ENCODE measurements at places on chromosomes 3 and 15.

GRCh38 chr3:117995842-117996437, 1038.7 kb downstream of the IGSF11 start:
- no peak for DNase-seq

DNA sequence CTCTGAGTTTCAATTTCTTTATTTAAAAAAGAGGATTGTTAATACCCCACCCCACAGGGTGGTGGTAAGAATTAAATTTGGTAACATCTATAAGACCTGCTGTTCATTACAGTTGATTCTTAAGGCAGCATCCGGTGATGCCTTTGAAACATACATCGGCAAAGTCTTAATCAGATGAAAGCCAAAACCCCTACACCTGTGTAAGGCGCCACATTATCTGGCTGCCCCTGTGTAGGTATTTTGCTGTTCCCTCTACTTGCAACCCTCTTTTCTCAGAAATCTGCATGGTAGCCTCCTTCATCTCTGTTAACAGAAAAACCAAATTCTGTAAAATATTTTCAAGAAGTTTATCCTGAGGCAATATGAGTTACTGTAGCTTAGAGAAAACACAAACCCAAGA, 90.0 kb downstream of the ST6GAL1 start:
- DNase-seq, result no peak

DNA sequence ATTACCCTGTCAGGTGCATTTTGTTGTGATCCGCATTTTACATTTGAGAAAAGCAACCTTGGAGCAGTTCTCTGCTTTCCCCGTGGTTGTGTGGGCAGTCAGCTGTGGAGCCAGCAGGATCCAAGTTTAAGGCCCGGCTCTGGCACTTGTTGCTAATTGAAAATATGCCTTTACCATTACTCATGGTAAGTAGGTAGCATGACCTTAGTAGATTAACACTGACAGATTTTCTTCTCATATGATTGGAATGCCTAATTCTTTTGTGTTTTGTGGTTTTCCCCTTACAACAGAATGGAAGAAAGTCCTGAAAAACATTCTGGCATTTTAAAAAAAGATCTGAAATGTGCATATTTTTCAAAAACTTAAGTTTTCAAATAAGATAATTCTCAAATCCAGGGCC, 246.5 kb upstream of the LRRN1 start:
- no peak for DNase-seq

GRCh38 chr15:61500951-61501620, 272.0 kb upstream of the RORA start:
- no peak for DNase-seq

DNA sequence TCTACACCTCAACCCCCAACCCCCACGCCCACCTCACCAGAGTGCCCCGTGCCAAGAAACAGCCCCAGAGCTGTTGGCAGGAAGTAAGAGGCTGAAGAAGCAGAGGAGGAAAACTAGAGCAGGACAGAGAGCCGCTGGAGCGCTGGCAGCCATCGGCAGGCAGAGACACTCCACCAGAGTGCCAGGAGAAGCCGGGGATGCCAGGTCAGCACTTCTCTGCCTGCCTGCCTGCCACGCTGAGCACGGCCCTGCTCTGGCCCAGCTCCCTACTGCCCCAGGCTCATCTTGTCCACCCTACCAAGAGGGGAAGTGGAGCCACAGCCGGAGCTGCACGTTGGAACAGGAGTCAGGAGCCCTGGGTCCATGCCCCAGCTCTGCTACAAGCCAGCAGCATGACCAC, 29.7 kb downstream of the CACNA2D2 start:
- DNase-seq, result no peak

Measured in NCI-H1694 (cell line).